HepG2 (cell line): ENCODE measurements at places on chromosomes 11 and 22. TPM values are rescaled to one million over a fixed set of nuclear protein-coding genes. Genes with fewer than 3 reads are reported as not detected.

DNA sequence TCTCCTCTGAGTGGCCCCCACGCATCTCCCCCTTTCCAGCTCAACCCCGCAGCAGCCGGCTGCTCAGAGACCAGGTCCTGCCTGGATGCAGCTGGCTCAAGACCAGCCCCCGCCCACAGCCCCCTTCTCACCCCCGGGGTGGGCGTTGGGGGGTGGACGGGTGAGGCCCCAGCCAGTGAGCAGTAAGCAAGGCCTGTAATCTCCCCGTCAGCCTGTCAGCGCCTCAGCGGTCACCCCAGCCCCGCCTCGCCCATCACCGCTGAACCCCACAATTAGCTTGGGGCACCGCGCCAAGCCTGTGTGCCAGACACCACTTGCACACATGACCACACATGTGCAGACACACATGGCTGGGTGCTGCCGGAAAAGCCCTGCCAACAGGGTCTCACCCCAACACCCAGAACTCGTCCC, 5.9 kb downstream of the PLXNB2 start:
- DNase-seq, result no peak

DNA sequence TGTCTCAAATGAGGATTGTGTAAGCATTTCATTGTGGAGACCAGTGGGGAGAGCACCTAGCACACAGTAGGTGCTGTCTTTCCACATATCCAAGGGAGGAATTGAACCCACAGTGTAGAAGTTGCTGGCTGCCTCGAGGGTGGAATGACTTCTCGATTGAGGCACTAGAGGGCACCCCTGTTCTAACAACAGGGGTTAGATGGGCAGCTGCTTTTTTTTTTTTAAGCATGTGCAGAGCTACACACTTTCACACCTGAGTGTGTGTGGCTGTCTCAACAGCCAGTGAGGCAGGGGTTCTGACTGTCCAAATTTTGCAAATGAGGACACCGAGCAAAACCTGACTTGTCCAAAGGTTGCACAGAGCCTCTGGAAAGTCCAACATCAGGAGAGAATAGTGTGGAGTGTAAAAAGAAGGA, 118.2 kb upstream of the CRYBB3 start:
- DNase-seq, result peak; percentile 56

GRCh38 chr11:61142424-61142823, 18.8 kb downstream of the VPS37C start:
- DNase-seq, result no peak

DNA sequence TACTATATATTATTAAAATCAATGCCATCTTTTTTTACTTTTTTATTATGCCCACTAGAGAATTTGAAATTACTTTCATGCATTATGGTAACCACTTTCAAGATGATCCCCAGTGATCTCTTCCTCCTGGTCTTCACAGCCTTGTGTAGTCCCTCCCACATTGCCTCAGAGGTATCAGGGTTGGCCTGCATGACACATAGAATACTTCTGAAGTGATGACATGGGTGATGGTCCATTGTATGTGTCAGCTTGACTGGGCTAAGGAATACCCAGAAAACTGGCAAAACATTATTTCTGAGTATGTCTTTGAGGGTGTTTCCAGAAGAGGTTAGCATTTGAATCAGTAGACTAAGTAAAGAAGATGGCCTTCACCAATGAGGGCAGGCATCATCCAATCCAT, 14.2 kb upstream of the ISX start:
- no peak for DNase-seq

DNA sequence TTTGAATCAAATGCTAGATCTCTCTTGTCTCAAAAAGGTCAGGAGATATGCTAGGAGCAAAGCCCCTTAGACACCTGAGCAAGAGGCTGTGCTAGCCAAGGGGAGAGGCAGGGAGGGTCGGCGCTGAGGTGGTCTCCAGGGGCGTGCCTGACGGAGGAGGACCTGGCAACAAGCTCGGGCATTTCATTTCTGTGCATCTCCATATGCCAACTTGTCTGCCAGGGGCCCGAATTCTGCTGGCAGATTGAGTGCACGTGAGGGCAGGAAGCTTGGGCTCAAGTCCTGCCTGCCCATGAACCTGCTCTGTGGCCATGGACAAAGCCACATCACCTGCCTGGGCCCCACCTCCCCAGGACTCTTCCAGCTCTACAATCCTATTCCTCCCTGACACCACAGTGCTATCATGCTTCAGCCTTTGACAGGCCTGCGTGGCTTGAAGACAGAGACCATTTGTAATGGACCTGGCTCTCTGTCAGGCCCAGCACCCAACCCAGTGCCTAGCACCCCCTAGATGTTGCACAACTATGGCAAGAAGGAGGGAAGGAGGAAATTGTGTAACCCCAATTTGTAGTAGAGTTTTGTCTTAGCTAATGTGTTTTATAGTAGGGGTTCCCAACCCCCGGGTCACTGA, 16.3 kb upstream of the VSIG10L2 start:
- no peak for DNase-seq

DNA sequence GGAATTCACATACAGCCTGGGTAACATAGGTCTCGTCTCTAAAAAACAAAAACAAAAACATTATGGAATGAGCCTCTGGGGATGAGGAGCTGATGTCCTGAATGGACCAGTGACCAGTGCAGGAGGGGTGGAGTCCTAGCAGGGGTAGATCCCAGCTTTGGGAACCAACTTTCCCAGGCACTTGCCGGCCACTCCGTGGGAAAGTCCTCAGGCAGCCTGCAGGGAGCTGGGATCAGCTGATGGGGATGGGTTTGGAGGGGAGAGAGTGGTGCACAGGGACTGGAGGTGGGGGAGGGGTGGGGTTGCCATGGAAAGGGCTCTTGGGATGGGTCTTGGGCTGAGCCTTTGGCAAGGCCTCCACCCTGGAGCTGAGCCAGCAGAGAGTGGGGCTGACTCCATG, 19.1 kb downstream of the MGAT3 start:
- no peak for DNase-seq

- DNase-seq, result no peak
These were observed 76.5 kb downstream of the DHCR7 start for GRCh38 chr11:71371674-71372069.

- peak; percentile 54 for DNase-seq
These were observed 912 bp downstream of the KREMEN1 start for GRCh38 chr22:29073618-29074275.

DNA sequence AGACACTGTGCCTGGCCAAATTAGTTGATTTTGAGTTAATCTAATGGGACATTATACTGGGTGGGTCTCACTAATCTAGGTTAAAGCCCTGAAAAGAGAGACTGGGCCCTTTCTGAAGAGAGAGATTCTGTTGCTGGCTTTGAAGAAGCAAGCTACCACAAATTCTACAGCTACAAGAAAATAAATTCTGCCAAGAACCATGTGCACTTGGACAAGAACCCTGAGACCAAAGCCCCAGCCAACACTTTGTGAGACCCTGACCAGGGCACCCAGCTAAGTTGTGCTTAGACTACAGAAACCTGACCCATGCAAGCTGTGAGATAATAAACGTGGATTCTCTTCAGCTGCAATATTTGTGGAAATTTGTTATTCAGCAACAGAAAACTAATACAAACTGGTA, 20.1 kb upstream of the SPON1 start:
- no peak for DNase-seq

- DNase-seq, result no peak
These were observed 19.7 kb downstream of the PARVG start for GRCh38 chr22:44200451-44200850.

DNA sequence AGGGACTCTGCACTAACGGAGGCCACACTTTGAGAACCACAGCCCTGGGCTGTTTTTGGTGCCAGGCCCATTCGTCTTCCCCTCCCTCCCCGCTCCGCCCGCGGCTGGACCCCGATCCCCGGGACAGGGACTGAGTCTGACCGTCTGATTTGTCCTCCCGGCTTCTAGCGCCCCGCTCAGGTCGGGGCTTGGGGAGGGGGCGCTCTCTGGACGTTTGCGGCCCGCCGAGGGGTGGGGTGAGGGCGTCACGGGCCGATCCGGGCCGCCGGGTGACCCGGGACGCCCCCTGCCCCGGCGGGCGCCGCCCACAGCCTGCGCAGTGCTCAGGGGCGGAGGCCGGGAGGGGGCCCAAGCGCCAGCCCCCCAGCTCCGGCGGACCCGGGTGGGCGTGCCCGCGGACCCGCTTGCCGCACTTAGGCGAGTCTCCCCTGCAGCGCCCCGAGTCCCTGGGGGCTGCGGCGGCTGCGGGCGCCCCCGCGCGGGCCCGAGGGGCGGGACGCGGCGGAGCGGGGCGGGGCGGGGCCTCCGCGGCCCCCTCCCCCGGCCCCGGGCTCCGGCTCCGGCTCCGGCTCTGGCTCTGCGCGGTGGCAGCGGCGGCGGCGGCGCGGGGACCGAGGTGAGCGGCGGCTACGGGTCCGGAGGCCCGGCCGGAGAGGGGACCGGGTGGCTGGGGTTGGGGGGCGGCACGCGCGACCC, 33.7 kb upstream of the PRR5 start:
- DNase-seq, result no peak

GRCh38 chr11:35163702-35164496, 24.9 kb downstream of the CD44 start:
- DNase-seq, result no peak

GRCh38 chr11:85699957-85700741, 14.2 kb upstream of the CCDC89 start:
- no peak for DNase-seq

- peak; percentile 88 for DNase-seq
These were observed 1.6 kb downstream of the SUN2 start for GRCh38 chr22:38753948-38754750.

GRCh38 chr11:108241330-108242037, 18.6 kb downstream of the ATM start:
- DNase-seq, result no peak

- DNase-seq, result no peak
These were observed 127.3 kb downstream of the TENM4 start for GRCh38 chr11:79313530-79313913.

GRCh38 chr11:117441146-117441975, 113.7 kb downstream of the CEP164 start:
- DNase-seq, result no peak

DNA sequence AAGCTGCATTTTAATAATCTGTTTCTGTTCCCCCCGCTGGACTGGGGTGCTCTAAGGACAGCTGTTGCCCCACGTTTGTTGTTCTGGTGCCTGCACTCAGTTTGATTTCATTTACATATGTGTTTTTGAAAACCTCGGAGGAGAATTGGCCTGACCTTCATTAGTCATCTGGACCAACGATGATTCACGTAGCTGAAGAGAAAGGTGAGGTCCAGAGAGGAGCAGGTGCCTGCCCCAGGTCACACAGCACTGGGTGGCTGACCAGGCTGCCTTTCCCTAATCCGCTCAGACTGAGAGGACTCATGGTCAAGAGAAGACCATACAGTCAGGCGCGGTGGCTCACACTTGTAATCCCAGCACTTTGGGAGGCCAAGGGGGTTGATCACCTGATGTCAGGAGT, 3.8 kb downstream of the CSDC2 start:
- DNase-seq, result no peak

DNA sequence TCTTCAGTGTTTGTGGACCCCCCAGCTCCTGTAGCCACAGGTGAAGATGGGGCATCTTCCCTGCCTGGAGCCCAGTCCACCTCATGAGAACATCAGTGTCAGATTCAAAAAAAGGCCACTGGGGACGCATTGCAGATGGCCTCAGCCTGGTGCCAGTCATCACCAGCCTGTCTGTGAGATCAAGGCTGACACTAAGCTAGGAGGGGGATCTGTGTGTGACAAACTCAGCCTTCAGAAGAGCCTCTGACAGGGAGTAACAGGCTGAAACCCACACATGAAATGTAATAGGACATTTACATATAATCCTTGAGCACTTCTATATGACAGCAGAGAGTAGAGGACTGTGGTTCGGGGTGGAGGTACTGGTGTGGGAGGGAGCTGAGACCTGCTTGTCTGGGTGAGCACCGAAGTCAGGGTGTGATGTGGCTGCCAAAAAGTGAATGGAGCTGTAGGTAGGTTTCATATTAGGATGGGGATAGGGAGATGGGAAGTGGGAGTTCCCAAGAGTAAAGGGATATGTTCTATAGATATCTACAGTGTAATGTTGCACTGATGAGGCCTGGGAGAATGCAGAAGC, 20.5 kb upstream of the CCDC134 start:
- DNase-seq, result no peak

DNA sequence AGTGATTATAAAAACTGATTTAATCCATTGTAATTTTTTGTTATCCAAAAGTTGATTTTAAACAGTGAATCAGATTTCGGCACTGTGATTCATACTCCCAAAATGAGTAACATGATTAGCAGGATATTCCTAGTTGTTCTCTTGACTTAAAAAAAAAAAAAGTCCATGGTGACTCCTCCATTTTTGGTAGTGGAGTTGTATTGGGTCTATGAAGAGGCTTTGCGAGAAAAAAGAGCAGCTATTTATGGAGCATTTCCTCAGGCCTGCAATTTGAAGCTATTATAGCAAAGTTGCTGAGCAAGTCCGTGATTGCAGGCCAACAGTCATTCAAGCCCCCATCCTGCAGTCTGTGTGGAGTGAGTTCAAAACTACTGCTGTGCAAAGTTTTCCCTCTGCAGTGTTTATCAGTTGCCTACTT, 28.8 kb downstream of the YAP1 start:
- DNase-seq, result no peak

- no peak for DNase-seq
These were observed 87.5 kb downstream of the C11orf58 start for GRCh38 chr11:16825968-16826367.

DNA sequence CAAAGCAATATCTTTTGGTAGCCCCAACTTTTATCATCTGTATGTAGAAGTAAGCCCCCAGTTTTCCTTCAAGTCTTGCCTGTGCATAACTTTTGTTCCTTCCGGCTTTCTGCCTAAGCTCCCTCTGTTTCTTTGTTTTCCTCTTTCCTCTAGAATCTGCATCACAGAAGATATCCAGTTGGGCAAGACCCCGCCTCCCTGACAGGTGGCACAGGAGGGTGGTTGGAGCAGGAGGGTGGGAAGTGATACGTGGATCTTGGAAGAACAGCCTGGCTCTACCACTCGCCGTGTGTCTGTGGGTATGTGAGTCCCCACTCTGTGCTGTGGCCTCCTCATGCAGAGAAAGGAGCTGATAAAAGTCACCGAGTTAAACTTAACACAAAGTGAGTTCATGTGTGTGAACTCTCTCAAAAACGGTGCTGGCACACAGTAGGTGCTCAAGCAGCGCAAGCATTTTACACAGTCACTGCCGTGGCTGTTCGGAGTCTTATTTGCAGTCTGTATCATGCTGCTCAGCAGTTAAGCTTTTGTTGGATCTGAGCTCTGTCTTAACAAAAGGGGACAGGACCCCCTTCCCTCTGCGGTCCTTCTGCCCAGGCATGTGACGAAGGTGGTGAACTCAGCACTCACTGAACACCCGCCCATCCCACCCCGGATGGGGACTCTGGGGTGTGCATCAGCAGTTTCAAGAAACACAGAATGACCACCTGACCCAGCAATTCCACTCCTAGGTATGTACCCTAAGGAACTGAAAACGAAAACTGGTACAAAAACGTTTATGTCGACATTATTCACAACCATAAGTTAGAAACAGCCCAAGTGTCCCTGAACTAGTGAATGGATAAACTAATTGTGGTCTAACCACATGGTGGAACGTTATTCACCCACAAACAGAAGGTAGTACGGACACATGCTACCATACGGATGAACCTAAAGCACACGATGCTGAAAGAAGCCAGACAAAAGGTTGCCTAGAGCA, 249.1 kb downstream of the CTTN start:
- DNase-seq, result no peak

Gene KREMEN1
- 10.2 and 13.8 TPM in 2 replicates for total RNA-seq

Gene EHF
- 0.24 and 0.46 TPM in 2 replicates for total RNA-seq

Gene MMP13
- total RNA-seq, result not detected in 2 replicates

Gene ACRV1
- total RNA-seq, result not detected in 2 replicates

Gene C1QTNF5
- 0.77 and 1.2 TPM in 2 replicates for total RNA-seq

Gene FOLR3
- not detected in 2 replicates for total RNA-seq

Gene ATM
- 61.1 and 71.6 TPM in 2 replicates for total RNA-seq

Gene GRK2
- total RNA-seq, result 26.3 and 31.3 TPM in 2 replicates

Gene SNU13
- total RNA-seq, result 203 and 276 TPM in 2 replicates

Gene TRIM21
- total RNA-seq, result 6.2 and 7.0 TPM in 2 replicates
